ENCODE measurements at places on chromosomes 1 and 21.

- no peak for DNase-seq
These were observed 148.9 kb upstream of the IGSF21 start for GRCh38 chr1:17958704-17959103.

- DNase-seq, result no peak
These were observed 624.4 kb upstream of the PLXNA2 start for GRCh38 chr1:208868554-208868953.

GRCh38 chr1:26787381-26787705, 407 bp upstream of the PIGV start:
- DNase-seq, result peak; percentile 78

DNA sequence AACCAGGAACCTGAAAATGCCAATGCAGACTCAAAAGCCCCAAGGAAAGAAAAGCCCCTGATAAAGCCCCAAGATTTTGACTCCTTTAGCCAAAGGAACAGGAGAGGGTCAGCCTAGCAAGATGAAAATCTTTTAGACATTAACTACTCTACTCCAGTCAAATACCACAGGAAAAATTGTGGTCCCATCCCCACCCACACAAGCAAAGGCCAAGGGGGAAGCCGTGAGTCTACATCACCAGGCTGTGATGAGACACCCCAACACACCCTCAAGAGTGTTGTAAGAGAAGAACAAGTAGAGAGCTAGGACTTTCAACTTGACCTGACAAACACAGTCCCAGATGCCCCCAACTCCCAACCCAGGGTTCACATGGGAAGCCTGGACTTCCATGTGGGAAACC, 192.8 kb upstream of the NR5A2 start:
- no peak for DNase-seq

DNA sequence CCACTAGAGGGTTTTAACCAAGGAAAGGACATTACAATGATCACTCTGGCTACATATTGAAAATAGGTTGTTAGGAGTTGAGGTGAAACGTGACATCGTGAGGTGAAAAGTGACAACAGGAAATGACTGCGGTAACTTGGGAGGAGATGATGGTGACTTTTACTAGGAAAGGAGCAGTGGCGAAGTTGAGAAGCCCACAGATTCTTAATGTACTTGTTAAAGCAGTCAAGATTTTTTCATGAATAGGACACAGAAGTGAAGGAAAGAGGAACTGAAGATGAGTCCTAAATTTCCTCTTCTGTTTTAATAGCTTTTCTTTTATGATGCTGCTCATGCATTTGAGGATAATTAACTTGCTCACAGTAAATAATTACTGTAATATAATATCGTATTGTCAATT, 59.5 kb downstream of the OMA1 start:
- DNase-seq, result no peak

GRCh38 chr1:186682736-186683135, 2.5 kb upstream of the PTGS2 start:
- no peak for DNase-seq

DNA sequence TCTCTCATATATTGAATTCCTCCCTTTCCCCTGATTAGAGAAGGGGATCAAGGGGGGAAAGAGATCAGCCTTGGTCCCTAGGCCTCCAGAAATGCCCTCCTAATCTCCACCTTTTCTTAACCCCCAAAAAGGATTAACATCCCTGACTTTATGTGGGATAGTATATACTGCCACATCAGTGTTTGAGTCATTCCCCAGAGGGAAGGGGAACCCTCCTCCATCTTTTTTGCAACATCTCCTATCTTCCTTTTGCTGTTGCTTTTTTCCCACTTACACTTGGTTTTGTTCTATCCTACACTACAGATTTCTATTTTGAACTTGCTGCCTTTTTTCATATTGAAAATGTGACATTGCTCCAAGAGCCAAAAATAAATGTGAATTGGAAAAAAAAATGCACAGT, 65.4 kb upstream of the PODN start:
- no peak for DNase-seq

GRCh38 chr1:188429386-188429785, 1600.6 kb downstream of the PLA2G4A start:
- DNase-seq, result no peak

GRCh38 chr1:193705554-193705981, 519.2 kb upstream of the B3GALT2 start:
- DNase-seq, result no peak

- no peak for DNase-seq
These were observed 6.1 kb downstream of the SLC22A15 start for GRCh38 chr1:115982400-115982799.

DNA sequence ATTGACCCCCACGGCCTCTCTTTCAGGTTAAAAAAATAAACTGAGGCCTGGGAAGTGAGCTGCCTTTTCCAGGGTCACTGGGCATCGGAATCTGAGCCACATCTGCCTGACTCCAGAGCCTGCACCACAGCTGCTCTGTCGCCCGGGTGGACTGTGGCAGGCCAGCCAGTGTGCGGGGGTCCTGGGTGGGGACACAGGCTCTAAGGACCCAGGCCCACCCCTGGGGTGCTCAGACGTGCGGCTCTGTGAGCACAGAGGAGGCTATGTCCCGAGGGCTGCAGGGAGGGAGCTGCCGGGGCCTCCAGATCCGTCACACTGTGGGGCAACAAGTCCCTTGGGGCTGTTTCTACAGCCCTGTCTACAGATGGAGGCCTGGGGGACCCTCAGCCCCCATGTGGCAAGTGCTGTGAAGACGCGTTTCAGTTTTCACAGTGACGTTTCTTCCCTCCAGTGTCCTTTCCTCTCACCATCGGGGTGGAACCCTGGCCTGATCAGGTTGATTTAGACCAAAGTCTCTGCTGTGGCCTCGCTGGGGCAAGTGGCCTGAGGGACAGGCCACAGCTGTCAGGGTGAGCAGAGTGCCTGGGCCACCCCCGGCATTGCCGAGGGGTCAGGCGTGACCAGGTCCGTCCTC, 39.2 kb upstream of the ACTRT2 start:
- no peak for DNase-seq

- no peak for DNase-seq
These were observed 116.1 kb downstream of the UCHL5 start for GRCh38 chr1:192943108-192943507.

DNA sequence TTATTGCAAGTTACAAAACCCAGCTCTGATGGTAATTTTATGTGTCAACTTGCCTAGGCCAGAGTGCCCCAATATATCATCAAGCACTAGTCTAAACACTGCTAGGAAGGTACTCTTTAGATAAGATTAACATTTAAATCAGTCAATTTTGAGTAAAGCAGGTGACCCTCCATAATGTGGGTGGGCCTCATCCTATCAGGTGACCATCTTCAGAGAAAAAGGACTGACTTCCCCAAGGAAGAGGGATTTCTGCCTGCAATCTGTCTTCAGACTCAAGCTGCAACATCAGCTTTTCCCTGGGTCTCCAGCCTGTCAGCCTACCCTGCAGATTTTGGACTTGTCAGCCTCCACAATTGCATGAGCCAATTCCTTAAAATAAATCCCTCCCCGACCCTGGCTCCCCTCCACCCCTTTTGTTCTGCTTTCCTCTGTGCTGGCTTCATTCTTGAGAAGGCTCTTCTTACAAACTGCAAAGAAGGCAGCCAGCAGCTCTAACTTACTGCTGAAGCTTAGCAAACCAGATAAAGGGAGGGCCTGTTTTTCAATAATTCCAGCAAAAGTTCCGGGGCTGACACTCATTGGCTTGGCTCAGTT, 56.4 kb upstream of the RUNX3 start:
- no peak for DNase-seq

- DNase-seq, result no peak
These were observed 86.2 kb downstream of the PTPRC start for GRCh38 chr1:198725090-198725489.

GRCh38 chr1:212618466-212619210, 10.1 kb downstream of the ATF3 start:
- DNase-seq, result no peak

DNA sequence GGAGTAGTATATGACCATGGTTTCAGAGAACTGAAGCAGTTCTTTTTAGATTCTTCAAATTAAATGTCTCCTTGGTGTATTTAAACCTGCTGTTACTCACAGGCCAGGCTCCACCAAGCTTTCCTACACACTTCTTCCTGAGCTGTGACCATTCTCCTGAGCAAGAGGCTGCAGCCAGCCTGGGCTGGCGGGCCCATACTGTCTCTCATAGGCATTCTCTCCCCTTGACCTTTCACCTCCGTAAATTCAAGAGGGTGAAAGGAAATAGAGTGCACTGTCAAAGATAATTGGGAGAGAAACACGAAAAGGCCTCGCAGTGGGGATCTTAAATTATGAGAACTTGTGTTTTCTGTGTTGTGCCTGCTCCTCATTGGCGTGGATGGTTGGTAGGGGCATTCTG, 2.3 kb downstream of the ARF1 start:
- DNase-seq, result no peak
